ENCODE measurements at places on chromosomes 2 and 18.
A peak's percentile ranks its signal among the peaks of the same experiment; 100 is the strongest.

DNA sequence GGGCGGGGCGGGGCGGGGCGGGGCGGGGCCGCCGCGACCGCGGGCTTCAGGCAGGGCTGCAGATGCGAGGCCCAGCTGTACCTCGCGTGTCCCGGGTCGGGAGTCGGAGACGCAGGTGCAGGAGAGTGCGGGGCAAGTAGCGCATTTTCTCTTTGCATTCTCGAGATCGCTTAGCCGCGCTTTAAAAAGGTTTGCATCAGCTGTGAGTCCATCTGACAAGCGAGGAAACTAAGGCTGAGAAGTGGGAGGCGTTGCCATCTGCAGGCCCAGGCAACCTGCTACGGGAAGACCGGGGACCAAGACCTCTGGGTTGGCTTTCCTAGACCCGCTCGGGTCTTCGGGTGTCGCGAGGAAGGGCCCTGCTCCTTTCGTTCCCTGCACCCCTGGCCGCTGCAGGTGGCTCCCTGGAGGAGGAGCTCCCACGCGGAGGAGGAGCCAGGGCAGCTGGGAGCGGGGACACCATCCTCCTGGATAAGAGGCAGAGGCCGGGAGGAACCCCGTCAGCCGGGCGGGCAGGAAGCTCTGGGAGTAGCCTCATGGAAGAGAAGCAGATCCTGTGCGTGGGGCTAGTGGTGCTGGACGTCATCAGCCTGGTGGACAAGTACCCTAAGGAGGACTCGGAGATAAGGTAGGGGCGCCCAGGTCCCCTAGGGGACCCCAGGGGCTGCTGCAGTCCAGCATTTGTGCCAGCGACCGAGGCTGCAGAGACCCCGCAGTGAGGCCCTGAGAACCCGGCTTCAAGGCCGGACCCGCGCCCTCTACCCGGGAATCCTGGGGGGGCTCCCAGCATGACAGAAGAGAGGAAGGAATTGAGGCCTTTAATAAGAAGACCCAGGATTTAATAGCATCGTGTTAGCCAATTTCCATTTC is at the start of gene KHK:
Gene KHK (plus strand): TSS at position 49 of the 870 bp plus-strand sequence. CDS start 488 bp downstream, at position 537.
- no peak for DNase-seq

- no peak for DNase-seq
These were observed 80.2 kb downstream of the EFEMP1 start for GRCh38 chr2:55843096-55843993.

- DNase-seq: no peak
These were observed 109.9 kb upstream of the COPS8 start for GRCh38 chr2:236975766-236976165.

DNA sequence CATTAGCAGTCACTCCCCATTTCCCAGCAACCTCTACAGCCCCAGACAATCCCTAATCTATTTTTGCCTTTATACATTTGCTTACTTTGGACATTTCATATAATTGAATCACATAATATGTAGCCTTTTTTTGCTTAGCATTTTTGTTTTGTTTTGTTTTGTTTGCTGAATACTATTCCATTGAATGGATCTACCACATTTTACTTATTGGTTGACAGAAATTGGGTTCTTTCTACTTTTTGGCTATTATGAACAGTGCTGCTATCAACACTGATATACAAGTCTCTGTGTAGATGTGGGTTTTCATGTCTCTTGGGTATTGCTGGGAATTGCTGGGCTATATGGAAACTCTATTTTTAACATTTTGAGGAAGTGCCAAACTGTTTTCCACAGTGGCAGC is 7.6 kb downstream of the PTPN18 start:
- DNase-seq: no peak

DNA sequence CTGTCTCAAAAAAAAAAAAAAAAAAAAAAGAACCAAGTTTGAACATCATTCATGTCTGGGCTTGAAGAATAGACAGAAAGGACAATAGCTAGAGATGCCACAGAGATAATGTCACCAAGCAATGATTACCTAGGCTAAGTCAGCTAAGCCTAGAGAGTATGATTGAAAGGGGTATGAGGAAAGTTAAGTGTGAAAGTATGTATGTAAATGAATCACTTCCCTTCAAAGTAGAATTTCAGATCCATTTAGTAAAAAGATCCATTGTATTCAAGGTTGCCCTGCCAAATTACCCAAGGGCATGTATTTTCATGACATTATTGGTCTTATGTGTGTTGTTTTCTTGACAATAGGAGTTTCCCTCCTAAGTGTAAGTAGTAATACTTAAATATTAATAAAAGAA is 34.1 kb upstream of the SLC39A10 start:
- no peak for DNase-seq

DNA sequence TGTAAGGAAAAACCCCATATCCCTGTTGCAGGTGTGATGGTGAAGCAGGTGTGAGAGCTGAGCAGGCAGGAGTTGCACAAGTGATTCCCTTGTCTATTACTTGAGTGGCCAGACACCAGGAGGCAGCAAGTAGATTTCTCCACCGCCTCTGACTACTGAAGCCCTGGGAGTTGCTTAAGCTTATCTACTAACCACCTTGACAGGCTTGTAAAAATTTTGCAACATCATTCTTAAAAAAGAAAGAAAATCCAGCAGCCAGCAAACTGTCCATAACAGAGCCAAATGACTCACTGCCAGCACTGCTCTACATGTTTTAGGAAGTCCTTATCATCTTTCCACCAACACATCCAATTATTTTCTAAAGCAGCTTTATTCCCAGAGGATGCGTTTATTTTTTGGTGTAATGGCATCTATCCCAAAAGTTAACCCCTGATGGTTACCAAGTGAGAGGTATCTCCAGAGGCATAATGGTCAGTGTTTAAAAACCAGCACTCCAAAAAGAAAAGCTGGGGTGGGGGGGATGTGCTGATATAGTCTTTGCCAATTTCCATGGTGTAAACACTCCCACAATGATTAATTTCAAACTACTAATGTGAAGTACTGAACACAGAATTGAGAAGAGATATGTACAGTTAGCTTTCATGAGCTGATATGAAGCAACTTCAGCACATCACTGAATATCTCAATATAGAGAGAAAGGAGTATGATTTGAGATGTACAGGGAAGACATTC is 16.3 kb upstream of the GPR39 start:
- no peak for DNase-seq

DNA sequence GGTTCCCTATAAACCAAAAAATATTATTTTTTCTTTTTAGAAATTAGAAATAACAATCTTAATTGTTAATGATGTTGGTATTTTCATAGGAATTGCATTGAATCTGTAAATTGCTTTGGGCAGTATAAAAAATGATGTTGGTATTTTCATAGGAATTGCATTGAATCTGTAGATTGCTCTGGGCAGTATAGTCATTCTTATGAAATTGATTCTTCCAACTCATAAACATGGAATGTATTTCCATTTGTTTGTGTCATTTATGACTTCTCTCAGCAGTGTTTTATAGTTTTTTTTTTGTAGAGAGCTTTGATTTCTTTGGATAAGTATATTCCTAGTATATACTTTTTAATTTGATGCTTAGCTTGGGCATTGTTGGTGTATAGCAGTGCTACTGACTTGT is 82.0 kb upstream of the NT5C1B start:
- no peak for DNase-seq

DNA sequence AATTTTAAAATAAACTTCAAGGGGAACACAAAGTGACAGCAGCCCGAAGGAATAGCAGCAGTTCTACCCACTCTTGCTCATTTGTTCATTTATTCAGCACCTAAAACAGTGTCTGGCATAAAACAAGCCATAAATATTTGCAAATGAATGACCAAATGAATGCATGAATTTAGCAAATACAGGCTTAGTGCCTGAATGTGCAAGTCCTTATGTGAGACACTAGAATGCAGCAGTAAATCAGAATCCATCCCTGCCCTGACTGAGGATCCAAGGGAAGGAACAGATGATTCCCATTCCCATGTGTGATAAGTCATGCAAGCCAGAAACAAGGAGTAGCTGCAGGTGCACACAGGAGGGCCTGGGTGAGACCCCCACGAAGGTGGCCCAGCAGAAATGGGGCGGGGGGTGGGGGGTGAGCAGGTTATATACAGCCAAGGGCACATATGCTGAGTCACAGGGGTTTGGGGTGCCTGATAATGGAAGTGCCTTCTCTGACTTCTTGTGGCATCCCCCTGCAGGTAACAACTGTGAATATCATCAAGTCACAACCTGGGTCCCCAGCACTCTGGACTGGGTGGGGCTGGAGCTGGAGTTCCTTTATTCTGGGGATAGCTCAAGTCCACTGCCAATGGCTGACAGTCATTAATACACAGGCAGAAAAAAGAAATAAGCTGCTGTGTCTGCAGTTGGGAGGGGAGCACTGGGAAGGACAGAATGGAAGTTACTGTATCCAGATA is 311.9 kb downstream of the TXNL1 start:
- no peak for DNase-seq

DNA sequence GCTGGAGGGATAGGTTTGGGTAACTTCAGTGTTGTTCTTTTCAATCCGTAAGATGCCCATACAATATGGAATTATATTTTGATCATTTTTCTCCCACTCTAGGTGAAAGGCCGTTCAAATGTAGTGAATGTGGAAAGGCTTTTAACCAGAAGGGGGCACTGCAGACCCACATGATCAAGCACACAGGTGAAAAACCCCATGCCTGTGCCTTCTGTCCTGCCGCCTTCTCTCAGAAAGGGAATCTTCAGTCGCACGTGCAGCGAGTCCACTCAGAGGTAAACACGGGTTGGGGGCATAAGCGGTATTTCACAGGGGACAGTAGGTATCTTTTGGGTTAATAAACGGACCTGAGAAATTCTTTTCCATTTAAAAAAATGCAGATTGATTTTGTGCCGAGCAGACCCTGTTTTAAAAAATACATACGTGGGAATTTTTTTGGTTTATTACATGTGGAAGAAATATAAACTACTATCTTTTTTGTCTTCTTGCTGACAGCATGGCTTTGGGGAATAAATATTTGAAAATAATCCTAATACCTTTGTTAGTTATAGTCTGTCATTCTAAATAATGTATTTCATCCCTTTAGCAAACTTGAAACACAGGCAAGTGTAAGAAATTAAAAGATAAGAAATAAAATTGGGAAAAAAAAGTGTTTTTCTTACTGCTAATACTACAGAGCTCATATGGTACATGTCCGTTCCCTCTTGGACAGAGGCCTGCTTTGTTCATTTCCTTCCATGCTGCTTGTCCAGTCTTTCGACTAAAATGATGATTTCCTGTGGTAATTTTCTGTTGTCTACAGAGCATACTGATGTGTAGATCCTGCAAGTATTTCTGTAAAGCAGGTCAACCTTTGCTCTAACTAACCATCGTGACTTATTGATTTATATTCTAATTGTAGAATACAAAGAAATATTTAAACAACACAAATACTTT is 53.3 kb downstream of the ZNF236 start:
- DNase-seq: peak; percentile 66

DNA sequence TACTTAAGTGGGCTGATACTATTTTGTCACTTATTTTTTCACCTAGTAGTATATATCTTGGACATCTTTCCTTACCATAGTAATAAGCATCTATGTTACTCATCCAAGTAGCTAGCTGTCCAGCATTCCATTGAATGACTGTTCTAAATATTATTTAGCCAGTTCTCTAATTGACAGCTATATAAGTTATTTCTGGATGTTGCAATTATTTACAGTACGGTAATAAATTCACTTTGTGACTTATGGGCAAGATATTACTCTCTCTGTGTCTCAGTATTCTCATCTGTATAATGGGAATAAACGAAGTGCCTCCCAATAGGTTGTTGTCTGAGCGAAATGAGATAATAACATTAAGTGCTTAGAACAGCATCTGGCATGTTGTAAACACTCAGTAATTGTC is 46.6 kb upstream of the AGAP1 start:
- DNase-seq: no peak

DNA sequence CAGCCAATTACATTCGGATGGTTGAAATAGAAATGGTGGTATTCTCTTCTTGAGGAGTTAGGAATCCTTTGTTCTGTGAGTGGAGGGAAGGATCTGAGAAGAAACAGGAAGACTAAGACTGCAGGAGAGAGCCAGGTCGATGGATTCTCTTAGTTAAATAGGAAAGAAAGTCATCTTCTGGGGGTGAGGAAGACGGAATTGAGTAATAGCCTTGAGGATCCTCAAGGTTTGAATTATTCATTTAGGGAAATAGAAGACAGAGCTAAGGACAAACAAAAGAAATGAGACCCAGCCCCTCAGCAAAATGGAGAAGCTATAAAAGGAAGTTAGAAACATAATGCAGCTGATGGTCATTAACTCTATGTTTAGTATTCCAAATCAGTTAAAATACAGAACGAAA is 1.8 kb downstream of the LAPTM4A start:
- no peak for DNase-seq

GRCh38 chr2:10393640-10393982 is 54.5 kb downstream of the ODC1 start:
- DNase-seq: no peak

DNA sequence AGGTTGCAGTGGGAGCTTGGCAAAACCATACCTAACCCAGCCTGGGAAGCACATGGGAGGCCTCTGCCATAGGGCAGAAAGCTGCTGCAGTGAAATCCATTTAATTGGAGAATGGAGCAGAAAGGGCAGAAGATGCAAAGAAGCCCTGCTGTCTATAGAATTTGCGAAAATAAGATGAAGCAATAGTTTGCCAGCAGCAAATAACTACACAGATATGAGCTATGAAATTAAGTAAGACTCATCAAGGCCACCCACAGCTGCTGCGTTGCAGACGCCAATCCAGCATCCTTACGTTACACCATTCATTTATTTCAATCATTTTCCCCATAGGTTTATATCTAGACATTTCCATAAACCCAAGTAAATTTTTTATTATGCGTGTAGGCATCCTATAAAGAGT is 21.1 kb downstream of the ATP8B1 start:
- no peak for DNase-seq

- no peak for DNase-seq
These were observed 183.7 kb downstream of the METTL4 start for GRCh38 chr18:2387588-2387987.

GRCh38 chr2:175158894-175159293 is 9.1 kb downstream of the ATF2 start:
- DNase-seq: no peak

- DNase-seq: peak; percentile 53
These were observed 26.1 kb downstream of the KCTD18 start for GRCh38 chr2:200483729-200484198.

- DNase-seq: no peak
These were observed 217.1 kb downstream of the DYSF start for GRCh38 chr2:71670430-71670795.

GRCh38 chr2:74474899-74475298 is 2.4 kb upstream of the MRPL53 start:
- DNase-seq: no peak

DNA sequence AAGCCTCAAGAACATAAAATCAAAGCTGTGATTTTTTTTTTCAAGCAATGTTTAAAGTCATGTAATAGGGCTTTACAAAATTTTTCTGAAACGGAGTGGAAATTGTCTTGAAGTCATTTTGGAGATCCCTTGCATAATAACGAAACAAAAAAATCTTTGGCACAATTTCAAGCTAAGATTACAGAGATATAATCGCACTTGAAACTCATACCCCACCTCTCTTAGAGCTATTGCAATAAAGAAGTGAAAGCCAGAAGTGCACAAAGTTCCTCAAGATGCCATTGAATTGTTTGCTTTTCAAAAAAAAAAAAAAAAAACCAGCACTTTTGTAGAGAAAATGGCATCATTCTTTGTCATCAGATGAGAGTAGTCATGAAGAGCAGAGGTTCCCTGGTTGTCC is 152.3 kb downstream of the PAX3 start:
- no peak for DNase-seq
